Heart right ventricle (tissue), 16 donors: ENCODE measurements at places on chromosomes 16 and 17. TPM values are rescaled to one million over a fixed set of nuclear protein-coding genes. Genes with fewer than 3 reads are reported as not detected.

DNA sequence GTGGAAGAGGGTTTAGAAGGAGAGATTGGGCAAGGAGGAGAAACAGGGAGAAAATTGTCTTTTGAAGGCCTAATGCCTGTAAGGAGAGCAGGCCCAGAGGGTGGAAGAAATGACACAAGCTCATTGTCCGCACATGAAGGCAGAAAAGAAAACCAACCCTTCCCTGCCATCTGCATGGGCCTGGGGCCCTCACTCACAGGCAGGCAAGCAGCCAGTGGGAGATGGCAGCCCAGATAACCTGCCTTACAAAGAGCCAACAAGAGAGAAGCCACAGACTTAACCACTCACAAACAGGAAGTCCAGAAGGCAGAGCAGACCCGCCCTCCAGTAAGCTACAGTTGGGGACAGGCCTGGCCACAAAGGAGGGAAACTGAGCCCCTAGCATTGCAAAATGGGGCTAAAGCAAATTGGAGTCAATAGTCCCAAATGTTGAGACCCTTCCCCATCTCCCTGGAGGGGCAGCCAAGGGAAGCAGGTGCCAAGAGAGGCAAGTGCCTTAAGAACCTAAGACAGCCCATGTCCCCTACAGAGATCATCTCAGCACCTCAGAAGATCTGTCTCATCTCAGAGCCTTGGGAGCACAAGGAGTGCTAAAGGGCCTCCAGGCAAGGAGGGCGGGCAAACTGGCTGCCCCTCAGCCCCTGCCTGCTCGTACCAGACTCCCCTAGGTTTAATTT, 7.3 kb upstream of the TSPOAP1 start:
- no peak for DNase-seq

The MYH13 gene
- not detected for total RNA-seq

The ESRP2 gene
- total RNA-seq = 0.11 TPM

DNA sequence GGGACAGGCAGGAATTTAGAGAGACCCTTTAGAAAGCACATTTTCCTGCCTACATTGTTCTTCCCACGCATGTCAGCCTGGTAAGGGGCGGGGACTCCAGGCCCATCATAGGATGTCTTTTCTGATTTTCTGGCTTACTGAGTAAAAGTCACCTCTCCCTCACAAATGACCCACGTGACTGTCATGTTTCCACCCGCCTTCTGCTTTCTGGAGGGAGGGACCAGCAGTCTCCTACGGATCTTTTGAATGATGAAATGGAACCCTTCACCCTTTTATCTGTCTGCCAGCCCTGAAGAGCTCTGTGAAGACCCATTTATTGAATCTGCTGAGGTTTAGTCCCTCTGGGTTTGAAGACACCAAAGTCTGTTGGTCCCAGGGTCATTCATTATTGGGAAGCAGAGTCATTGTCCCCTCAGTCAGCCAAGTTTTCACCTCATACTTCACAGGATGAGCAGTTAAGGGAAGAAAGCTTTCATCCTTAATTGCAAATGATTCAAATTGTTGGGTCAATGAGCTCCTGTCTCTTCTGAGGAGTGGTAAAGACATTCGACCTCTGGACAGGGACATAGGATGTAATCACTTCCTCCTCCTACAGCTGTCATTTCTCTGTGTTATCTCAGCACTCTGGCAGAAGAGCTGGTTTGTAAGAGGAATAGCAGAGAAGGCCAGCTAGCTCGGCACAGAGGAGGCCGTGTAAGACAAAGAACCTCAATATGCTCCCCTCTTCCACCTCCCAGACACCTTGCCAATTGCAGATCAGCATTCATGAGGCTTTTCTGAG, 446.1 kb downstream of the HS3ST3B1 start:
- DNase-seq = no peak

DNA sequence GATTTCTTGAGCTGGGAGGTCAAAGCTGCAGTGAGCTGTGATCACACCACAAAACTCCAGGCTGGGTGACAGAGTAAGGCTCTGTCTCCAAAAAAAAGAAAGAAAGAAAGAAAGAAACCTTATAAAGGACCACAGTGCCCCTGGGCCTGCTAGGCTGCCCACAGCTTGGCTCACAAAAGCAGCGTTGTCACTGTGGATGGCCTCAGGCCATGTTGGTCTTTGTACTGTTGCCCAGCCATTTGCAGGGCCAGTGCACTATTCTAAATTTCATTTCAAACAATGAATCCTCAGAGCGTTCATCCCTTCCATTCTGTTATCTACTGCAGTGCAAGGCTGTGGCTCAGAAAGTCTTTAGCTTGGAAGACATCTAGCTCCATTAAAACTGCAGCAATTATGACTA, 208.4 kb downstream of the SLC39A11 start:
- no peak for DNase-seq

DNA sequence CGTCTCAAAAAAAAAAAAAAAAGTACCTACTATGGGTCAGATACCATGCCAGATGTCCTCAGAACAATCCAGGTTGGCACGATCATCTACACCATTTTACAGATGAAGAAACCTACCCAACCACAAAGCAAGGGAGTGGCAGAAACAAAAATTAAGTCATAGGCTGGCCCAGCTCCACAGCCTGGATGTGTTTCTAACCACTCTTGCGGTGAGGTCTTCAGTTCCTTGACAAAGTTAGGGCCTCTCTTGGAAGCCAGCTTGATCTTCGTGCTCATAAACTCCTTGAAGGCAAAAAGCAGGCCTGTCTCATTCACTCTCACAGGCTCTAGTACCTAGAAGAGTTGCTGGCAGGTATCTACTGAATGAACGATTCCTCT, 6.2 kb downstream of the GGA2 start:
- no peak for DNase-seq

DNA sequence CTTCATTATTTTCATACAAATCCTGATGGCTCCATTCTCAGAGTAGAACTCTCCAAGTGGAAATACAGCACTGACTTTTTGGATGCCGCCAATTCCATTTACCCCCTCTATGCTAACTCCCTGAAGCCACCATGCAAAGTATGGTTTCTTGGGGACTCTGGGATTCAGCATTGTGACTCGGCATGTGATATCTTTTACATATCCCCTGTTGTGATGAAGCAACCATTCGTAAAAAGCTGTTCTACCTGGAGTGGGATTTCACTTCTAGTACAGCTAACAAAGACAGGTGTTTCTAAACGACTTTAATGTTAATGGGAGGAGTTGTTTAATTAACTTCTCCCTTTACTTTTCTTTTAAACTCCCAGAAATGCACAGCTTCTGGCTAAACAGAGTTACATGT, 533.5 kb downstream of the RBFOX1 start:
- no peak for DNase-seq

GRCh38 chr17:68684949-68685357, 83.8 kb upstream of the FAM20A start:
- no peak for DNase-seq

The HAS3 gene
- 0.34 TPM for total RNA-seq

The CALB2 gene
- total RNA-seq = 1.2 TPM
